Hematopoietic multipotent progenitor cell treated with erythropoietin and hydrocortisone succinate and interleukin-3 and kit ligand, for 17 days (in vitro differentiated cells): ENCODE measurements at places on chromosomes 16 and 17.

- no peak for DNase-seq
Measured at GRCh38 chr17:29733166-29733565, 110.5 kb upstream of the CORO6 start.

GRCh38 chr17:30398328-30399041 is 19.8 kb downstream of the CPD start:
- no peak for DNase-seq

DNA sequence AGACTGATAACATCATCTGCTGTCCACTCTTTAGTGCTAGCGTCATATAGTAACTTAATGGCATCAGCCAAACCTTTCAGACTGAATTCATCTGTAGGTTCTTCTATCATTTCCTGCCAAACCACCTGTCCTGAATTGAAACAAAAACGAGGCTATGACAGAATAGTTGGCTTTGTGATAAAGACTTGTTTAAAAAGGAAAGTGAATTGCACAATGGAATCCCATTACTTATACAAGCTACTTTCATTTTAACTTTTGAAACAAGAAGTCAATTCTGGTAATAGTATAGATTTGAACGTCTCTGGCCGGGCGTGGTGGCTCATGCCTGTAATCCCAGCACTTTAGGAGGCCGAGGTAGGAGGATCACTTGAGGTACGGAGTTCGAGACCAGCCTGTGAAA is 18.2 kb downstream of the LASP1NB start:
- no peak for DNase-seq

DNA sequence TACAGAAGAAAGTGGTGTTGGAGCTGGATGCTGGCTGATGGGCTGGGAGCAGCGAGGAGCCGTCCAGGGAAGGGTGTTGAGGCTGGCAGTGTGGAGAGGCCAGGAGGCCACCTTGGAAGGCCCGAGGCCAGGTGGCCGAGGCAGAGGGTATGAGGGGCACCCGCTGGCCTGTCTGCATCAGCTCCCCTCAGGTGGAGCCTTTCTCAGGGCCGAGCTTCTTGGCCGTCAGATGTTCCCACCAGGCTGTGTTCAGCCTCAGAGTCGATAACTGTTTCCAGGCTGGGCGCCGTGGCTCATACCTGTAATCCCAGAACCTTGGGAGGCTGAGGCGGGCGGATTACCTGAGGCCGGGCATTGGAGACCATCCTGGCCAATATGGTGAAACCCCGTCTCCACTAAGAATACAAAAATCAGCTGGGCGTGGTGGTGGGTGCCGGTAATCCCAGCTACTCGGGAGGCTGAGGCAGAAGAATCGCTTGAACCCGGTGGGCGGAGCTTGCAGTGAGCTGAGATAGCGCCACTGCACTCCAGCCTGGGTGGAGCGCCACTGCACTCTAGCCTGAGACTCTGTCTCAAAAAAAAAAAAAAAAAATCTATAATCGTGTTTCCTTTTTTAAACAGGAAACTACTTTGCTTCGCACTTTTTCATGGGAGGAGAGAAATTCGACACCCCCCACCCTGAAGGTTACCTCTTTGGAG is 25.3 kb downstream of the MGRN1 start:
- DNase-seq: no peak

DNA sequence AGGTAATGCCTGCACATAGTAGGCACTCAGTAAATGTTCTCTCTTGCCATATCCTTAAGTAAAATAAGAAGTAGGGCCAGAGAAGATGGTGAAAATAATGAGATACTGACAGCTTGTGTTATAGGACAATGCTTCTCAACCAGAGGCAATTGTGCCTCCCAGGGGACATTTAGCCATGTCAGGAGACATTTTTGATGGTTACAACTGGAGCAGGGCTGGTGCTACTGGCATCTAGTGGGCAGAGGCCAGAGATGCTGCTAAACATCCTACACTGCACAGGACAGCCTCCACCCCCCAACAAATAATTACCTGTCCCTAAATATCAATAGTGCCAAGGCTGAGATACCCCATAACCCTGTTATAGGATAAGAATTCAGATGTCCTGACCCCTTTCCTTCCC is 1.7 kb downstream of the RAD51D start:
- DNase-seq: peak; percentile 22

GRCh38 chr17:43140396-43141332 is 15.5 kb upstream of the BRCA1 start:
- DNase-seq: no peak

DNA sequence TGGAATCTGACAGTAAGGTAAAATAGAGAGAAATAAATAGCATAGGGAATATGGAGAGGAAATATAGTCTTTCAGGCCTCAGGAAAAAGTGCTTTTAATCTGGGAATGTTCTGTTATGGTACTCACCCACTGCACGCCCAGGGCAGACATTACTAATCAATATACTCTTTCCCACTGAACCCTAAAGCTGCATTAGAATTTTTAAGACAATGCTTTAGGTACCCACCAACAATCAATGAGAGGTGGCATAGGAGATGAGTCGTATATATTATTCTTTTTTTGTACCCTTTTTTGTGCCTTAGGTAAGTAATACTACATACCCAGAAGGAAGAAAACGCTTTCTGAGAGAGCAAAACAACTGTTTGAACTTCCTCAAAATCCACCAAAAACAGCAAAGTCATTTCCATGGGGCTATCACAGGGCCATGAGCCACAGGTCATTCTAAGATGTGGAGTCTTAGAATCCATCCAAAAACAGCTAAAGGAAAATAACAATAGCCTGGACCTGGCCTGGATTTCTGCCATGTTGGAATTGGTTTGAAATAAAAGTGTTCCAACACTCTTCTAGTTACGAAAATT is 542.1 kb downstream of the XYLT1 start:
- DNase-seq: no peak

DNA sequence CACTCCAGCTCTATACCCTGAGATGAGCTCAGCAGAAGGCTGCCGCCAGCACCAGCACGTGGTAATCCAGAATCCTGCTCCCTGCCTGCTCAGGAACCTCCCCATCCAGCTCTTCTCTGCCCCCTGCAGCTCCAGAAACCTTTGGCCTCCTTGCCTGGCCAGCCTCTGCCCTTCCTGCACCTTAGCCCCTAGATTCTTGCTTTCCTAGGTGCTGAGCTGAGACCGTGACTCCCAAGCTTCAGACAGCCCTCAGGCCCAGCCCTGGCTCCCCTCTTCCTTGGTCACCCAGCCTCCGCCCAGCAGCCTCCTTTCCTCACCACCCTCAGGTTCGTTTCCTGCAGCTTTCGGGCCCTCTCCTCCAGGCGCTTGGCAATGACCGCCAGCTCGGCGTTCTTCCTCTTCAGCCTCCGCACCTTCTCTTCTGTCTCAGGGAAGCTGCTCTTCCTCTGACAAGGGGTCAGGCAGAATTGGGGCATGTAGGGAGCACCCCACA is 2.6 kb downstream of the TSPOAP1 start:
- no peak for DNase-seq

DNA sequence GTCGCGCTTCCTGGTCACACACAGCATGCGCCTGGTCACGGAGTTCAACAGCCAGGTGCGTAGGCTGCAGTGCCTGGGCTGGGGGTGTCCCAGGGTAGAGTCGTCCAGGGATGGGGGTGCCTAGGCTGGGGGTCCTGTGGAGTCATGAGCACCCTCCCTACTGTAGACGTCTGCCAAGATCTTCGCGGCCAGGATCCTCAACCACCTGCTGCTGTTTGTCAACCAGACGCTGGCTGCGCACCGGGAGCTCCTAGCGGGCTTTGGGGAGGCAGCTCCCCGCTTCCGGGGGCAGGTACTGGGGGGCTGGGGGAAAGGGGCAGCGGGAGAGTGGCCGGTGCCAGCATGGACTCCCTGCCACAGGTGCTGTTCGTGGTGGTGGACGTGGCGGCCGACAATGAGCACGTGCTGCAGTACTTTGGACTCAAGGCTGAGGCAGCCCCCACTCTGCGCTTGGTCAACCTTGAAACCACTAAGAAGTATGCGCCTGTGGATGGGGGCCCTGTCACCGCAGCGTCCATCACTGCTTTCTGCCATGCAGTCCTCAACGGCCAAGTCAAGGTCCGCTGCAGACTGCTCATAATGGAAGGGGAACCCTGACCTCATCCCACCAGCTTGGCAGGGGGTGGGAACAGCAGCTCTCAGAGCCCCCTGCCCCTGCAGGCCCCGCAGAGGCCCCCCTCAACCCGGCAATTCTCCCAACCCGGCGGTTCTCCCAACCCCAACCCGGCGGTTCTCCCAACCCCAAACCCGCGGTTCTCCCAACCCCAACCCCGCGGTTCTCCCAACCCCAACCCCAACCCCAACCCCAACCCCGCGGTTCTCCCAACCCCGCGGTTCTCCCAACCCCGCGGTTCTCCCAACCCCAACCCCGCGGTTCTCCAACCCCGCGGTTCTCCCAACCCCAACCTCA is 2.4 kb downstream of the PDIA2 start:
- no peak for DNase-seq
